ENCODE measurements at places on chromosomes 7 and 10. TPM values are rescaled to one million over a fixed set of nuclear protein-coding genes. Genes with fewer than 3 reads are reported as not detected.

ABCB1 gene
- total RNA-seq = not detected

SAMD9L gene
- total RNA-seq = 5.4 TPM

LAMB1 gene
- total RNA-seq = 0.17 TPM

SPDYE17 gene
- not detected for total RNA-seq

PUS7 gene
- total RNA-seq = 19.2 TPM

CNOT4 gene
- 23.7 TPM for total RNA-seq

EVX1 gene
- not detected for total RNA-seq

IMPDH1 gene
- total RNA-seq = 51.3 TPM

VWA2 gene
- not detected for total RNA-seq

CRYGN gene
- not detected for total RNA-seq

Measured in OCI-LY7 (cell line).